ENCODE measurements at places on chromosomes 6 and 20. TPM values are rescaled to one million over a fixed set of nuclear protein-coding genes. Genes with fewer than 3 reads are reported as not detected.

- H3K4me1 ChIP-seq = peaks cover 5% of the 10 kb centered on the region
- peak; percentile 21 for DNase-seq
- H3K27me3 ChIP-seq = no peaks in the 10 kb centered on the region
- H3K27ac ChIP-seq = peak overlapping the region; percentile 13
- no peaks in the 10 kb centered on the region for H3K36me3 ChIP-seq
- no peak overlapping the region for H3K4me3 ChIP-seq
Observed at GRCh38 chr6:113829696-113830045, 27.5 kb upstream of the MARCKS start.

- H3K27ac ChIP-seq = no peak overlapping the region
- H3K4me1 ChIP-seq = peaks cover 36% of the 10 kb centered on the region
- peaks cover 23% of the 10 kb centered on the region for H3K27me3 ChIP-seq
- DNase-seq = no peak
Observed at GRCh38 chr20:63854069-63854765, 7.1 kb upstream of the ABHD16B start.

GRCh38 chr6:157203312-157203744 lies 120.0 kb downstream of the TMEM242 start:
- H3K27ac ChIP-seq = no peak overlapping the region
- H3K36me3 ChIP-seq = no peaks in the 10 kb centered on the region

GRCh38 chr20:2663364-2663886 lies 591 bp downstream of the IDH3B start:
- no peak for DNase-seq
- peak overlapping the region; percentile 46 for H3K4me3 ChIP-seq
- H3K27me3 ChIP-seq = no peaks in the 10 kb centered on the region
- H3K4me1 ChIP-seq = peaks cover 9% of the 10 kb centered on the region

GRCh38 chr6:13273202-13273930 lies 55.0 kb downstream of the TBC1D7 start:
- no peaks in the 10 kb centered on the region for H3K27me3 ChIP-seq
- DNase-seq = no peak
- H3K4me3 ChIP-seq = no peak overlapping the region
- H3K4me1 ChIP-seq = no peaks in the 10 kb centered on the region
- H3K36me3 ChIP-seq = no peaks in the 10 kb centered on the region

The TCP11 gene
- not detected for total RNA-seq

- no peak overlapping the region for H3K4me3 ChIP-seq
- H3K36me3 ChIP-seq = no peaks in the 10 kb centered on the region
- peaks cover 6% of the 10 kb centered on the region for H3K4me1 ChIP-seq
- no peaks in the 10 kb centered on the region for H3K27me3 ChIP-seq
- DNase-seq = no peak
Observed at GRCh38 chr6:90274451-90275030, 22.1 kb downstream of the BACH2 start.

DNA sequence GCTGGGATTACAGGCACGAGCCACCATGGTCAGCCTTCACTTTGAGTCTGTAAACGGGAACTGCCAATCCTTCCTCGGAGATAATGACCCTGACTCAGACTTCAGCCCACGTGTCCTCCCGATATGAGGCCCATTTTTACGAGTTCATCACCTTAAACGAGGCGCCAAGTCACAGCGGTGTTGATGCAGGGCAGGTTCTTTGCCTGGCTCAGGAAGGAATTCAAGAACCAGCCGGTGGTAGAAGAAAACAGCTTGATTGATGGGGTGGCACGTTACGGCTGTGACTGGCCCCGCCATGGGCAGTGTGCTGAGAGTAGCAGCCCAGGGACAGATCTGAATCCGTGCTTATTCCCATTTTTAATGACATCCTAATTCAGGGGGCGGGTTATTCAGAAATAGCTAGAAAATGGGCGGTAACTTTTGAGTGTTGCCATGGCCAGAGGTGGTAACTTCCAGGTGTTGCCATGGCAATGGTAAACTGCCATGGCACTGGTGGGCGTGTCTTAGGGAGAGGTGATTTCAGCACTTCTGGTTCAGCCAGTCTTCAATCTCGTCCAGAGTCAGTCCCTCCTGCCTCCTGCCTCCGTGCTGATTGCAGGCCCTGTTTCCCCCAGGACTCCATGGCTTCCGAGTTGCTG lies 9.1 kb upstream of the MAP1LC3A start:
- no peaks in the 10 kb centered on the region for H3K36me3 ChIP-seq
- no peak overlapping the region for H3K27ac ChIP-seq
- no peaks in the 10 kb centered on the region for H3K27me3 ChIP-seq
- no peak overlapping the region for H3K4me3 ChIP-seq

- no peak for DNase-seq
- H3K4me3 ChIP-seq = no peak overlapping the region
- H3K36me3 ChIP-seq = no peaks in the 10 kb centered on the region
- no peak overlapping the region for H3K27ac ChIP-seq
Observed at GRCh38 chr6:156434795-156435190, 342.4 kb upstream of the ARID1B start.

GRCh38 chr6:30824698-30825097 lies 59.6 kb upstream of the DDR1 start:
- H3K27me3 ChIP-seq = no peaks in the 10 kb centered on the region
- H3K4me3 ChIP-seq = no peak overlapping the region
- no peaks in the 10 kb centered on the region for H3K36me3 ChIP-seq
- H3K4me1 ChIP-seq = peaks cover 17% of the 10 kb centered on the region
- DNase-seq = no peak

DNA sequence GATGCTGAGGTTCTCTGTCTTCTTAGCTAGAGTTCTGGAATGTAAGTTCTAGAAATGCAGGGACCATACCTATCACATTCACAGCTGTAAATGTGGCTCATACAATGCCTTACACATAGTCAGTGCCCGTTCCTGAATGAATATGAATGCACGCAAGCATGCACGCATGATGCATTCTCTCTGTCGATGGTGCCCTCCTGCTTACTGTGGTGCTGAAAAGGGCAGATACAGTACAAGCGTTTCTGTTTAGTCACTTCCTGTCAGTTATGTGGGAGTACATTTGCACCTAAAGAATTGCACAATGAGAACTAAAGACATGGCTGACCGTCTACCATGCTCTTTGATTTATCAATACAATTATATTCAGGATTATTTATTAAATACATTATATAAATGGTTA lies 152.2 kb upstream of the SOX4 start:
- no peaks in the 10 kb centered on the region for H3K27me3 ChIP-seq
- no peak for DNase-seq
- no peak overlapping the region for H3K4me3 ChIP-seq
- H3K36me3 ChIP-seq = no peaks in the 10 kb centered on the region
- H3K27ac ChIP-seq = no peak overlapping the region
- H3K4me1 ChIP-seq = no peaks in the 10 kb centered on the region

GRCh38 chr20:18853946-18854646 lies 40.5 kb downstream of the SCP2D1 start:
- no peaks in the 10 kb centered on the region for H3K36me3 ChIP-seq
- H3K27ac ChIP-seq = no peak overlapping the region
- H3K4me1 ChIP-seq = no peaks in the 10 kb centered on the region
- no peak overlapping the region for H3K4me3 ChIP-seq
- H3K27me3 ChIP-seq = no peaks in the 10 kb centered on the region
- DNase-seq = no peak

Data from hepatocyte (in vitro differentiated cells).